ENCODE measurements at places on chromosomes 2 and 18.

DNA sequence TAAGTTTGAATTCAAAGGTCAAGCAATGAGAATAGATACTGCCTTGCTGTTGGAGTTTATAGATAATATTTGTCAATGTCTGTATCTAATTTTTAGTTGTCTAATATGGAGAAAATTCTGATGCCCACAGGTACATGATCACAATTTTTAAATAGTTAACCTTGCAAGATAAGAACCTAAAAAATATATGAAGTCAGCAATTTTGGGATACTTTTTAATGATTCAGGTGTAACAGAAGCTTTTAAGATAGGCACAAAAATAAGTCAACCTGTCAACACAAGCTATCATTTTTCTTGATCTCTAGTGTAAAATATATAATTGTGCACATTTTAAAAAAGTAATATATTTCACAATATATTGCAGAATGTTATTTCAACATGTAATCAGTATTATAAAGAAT lies 92.5 kb upstream of the IL1R2 start:
- DNase-seq: no peak

GRCh38 chr2:23637011-23637778 lies 252.2 kb downstream of the KLHL29 start:
- DNase-seq: no peak

DNA sequence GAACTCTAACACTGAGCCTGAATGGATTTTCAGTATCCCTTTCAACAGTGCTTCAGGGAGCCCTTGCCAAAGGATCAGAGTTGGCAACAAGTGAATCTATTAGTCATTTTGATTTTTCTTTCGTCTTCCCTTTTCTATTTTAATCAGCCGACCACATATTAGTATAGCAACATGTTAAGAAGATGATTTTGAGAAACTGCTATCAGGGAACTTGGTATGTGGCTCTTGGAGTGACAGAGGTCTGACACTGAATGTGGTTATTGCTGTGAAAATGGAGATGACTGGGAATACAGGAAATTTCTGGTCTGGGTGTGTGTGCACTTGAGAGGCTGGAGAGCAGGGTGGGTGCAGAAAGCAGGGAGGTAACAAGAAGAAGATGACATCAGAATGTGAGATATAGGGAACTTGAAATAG lies 28.7 kb upstream of the IL1RL1 start:
- no peak for DNase-seq

DNA sequence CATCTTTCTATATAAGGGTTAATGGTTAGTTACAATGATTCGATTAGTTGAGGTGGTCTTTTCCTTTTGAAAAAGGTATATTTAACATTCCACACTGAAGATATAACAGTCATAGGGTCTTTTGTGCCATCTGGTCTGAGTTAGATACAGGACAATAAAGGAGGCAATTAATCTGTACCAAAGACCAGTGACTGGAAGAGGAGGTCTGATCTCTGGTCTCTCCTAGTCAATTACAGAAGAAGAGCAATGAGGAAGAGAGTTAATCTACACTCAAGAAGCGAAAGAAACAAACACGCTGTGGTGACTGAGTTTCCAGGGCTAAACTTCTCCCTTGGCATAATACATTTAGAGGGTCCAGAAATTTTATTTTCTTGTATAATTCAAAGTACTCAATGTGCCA lies 20.7 kb upstream of the RMDN2 start:
- no peak for DNase-seq

- no peak for DNase-seq
These were observed 1.0 kb upstream of the ZEB2 start for GRCh38 chr2:144520756-144521487.

GRCh38 chr2:162233197-162233596 lies 10.0 kb downstream of the FAP start:
- no peak for DNase-seq
